ENCODE measurements at places on chromosomes 7 and 10. TPM values are rescaled to one million over a fixed set of nuclear protein-coding genes. Genes with fewer than 3 reads are reported as not detected.
A peak's percentile ranks its signal among the peaks of the same experiment; 100 is the strongest.

GRCh38 chr7:102433219-102434038, at the start of gene ORAI2:
Gene ORAI2 (plus strand): TSS chr7:102433575. CDS start chr7:102438957, 5,382 bp downstream.
- no peaks in the 10 kb centered on the region for H3K27me3 ChIP-seq
- peaks cover 3% of the 10 kb centered on the region for H3K36me3 ChIP-seq
- H3K27ac ChIP-seq: peak within 1 kb of the TSS; percentile 91
- H3K4me1 ChIP-seq: peaks cover 11% of the 10 kb centered on the region
- DNase-seq: peak; percentile 77
- peak within 1 kb of the TSS; percentile 80 for H3K4me3 ChIP-seq

GRCh38 chr10:110872984-110873923, 1.5 kb downstream of the PDCD4 start:
- no peaks in the 10 kb centered on the region for H3K27me3 ChIP-seq

GRCh38 chr10:13891128-13892000, 304.6 kb downstream of the PRPF18 start:
- H3K27me3 ChIP-seq: peaks cover 60% of the 10 kb centered on the region
- H3K36me3 ChIP-seq: no peaks in the 10 kb centered on the region
- H3K27ac ChIP-seq: peak overlapping the region; percentile 87

- H3K4me3 ChIP-seq: no peak overlapping the region
- H3K36me3 ChIP-seq: no peaks in the 10 kb centered on the region
- DNase-seq: no peak
- no peak overlapping the region for H3K27ac ChIP-seq
Measured at GRCh38 chr10:49131507-49132361, 2.1 kb downstream of the FAM170B start.

- H3K27me3 ChIP-seq: no peaks in the 10 kb centered on the region
- peak overlapping the region; percentile 61 for H3K4me3 ChIP-seq
- H3K4me1 ChIP-seq: peaks cover 28% of the 10 kb centered on the region
- peaks cover 51% of the 10 kb centered on the region for H3K36me3 ChIP-seq
- H3K27ac ChIP-seq: peak overlapping the region; percentile 81
Measured at GRCh38 chr10:100359529-100360150, 12.6 kb downstream of the SCD start.

DNA sequence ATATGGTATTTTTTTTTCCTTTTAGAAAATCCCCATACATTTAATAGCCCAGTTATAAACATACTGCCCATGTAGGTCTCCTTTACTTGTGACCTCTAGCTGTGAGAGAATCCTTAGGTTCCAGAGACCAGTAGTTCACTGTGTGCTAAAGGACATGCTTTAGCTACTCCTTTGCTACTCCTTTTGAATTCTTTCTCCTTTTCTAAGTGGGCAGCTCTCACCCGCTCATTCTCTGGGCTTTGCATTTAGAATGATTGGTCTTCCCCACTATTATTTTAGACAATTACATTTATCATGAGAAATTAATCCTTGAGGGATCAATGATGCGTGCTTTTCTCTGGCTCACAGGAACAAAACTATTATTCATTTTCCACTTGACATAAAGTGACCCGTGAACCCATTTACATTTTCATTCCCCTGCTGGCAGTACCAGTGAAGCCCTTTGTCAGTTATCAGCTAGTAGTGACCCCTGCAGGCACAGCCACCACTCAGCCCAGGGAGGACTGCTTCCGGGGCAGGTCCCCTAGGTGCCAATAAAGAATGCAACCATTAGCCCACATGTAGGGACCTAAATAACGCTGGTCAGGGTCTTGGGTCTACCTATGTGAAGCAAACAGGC, 844.3 kb downstream of the CNTNAP2 start:
- H3K4me3 ChIP-seq: no peak overlapping the region
- DNase-seq: no peak
- H3K27me3 ChIP-seq: no peaks in the 10 kb centered on the region
- peaks cover 2% of the 10 kb centered on the region for H3K4me1 ChIP-seq
- H3K27ac ChIP-seq: no peak overlapping the region
- no peaks in the 10 kb centered on the region for H3K36me3 ChIP-seq

GRCh38 chr10:22690158-22690557, 24.2 kb downstream of the PIP4K2A start:
- no peak for DNase-seq
- no peak overlapping the region for H3K27ac ChIP-seq
- peaks cover 2% of the 10 kb centered on the region for H3K4me1 ChIP-seq
- no peak overlapping the region for H3K4me3 ChIP-seq
- H3K36me3 ChIP-seq: peaks cover 11% of the 10 kb centered on the region
- no peaks in the 10 kb centered on the region for H3K27me3 ChIP-seq

- H3K4me3 ChIP-seq: no peak overlapping the region
- H3K27ac ChIP-seq: no peak overlapping the region
- H3K4me1 ChIP-seq: no peaks in the 10 kb centered on the region
- H3K36me3 ChIP-seq: no peaks in the 10 kb centered on the region
Measured at GRCh38 chr7:78326876-78327275, 528.3 kb downstream of the PHTF2 start.

DNA sequence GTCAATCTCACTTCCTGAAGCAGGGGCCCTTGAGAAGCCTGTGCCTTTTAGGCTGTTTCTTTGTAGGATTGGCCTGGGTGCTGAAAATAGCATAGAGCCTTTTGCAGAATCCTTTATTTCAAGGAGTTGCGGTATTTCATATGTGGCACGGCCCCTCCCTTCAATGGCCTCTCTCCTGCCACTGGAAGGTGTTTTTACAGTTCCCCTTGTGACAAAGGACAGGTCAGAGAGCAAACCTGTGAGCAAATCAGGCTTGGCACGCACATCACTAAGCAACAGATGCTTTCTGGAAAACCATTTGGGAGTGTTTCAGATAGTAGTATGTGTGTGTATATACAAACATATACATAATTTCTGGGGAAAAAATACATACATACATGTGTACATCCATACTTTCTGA, 388.6 kb upstream of the C7orf33 start:
- no peak overlapping the region for H3K27ac ChIP-seq
- no peaks in the 10 kb centered on the region for H3K4me1 ChIP-seq
- DNase-seq: no peak
- H3K27me3 ChIP-seq: no peaks in the 10 kb centered on the region
- H3K36me3 ChIP-seq: no peaks in the 10 kb centered on the region

GRCh38 chr7:81932936-81933335, 163.1 kb upstream of the HGF start:
- no peaks in the 10 kb centered on the region for H3K4me1 ChIP-seq
- no peak overlapping the region for H3K4me3 ChIP-seq
- H3K27me3 ChIP-seq: no peaks in the 10 kb centered on the region

DNA sequence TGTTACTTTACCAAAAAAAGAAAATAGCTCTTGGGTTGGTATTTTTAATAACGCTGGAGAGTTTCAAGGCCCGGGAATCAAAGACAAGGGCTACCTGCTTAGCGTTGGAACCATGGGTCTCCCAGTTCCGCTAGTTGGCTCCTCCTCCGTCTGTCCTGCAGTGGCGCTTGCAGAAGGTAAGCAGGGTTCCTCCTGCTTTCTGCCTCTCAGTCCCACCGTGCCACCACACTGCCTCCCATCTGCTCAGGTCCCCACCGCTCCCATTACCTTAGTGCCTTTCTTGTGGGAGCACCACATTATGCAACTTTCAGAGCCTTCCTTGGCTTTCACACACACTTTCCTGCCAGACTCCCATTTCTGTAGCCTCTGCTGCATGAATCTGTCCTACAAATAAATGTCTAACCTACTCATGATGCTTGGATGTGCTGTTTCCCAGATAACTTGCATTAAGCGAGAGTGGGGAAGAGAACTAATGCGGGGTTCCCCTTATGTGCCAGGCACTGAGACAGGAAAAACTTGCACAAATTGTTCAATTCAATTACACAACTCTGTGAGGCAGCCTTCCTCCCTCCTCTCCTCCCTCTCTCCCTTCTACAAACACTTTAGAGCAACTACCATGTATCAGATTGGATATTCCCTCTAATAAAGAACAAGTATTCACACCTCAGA, 124.5 kb downstream of the AOAH start:
- H3K36me3 ChIP-seq: no peaks in the 10 kb centered on the region
- H3K4me1 ChIP-seq: peaks cover 8% of the 10 kb centered on the region
- H3K27me3 ChIP-seq: no peaks in the 10 kb centered on the region
- no peak overlapping the region for H3K4me3 ChIP-seq

DNA sequence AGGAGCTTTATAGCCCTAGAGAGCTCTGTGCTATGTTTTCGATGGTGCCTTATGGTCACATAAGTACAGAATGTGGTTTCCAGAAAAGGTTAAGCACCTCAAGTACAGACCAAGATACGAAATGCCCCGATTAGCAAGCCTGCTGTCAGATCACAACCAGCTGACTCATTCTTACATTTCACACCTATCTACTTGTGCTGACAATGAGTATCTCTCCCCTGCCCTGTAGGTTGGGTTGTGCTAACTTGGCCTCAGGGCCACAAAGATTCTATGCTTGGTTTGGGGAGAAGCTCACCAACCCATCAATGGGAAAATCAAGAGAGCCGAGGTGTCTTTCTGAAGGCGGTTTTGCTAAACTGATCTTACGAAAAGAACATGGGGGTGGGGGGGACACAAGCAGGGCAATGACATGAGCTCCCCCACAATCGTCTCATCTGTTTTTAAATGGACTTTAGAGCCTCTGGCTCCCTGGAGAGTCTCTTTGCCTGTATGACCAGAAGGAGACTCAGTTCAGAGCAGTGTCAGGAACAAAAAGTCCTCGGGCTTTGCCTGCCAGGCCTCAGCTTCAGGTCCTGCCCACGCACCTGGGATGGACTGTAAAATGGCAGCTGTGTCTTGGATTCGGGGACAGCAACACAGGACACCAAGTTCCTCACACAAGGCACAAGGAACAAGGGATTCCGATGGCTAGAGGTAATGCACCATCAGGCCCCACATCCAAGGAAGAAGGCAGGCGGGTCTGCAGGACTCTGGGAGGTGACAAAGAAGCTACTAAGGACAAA, 55.1 kb downstream of the FAM53B start:
- peaks cover 7% of the 10 kb centered on the region for H3K4me1 ChIP-seq
- peaks cover 2% of the 10 kb centered on the region for H3K36me3 ChIP-seq
- no peaks in the 10 kb centered on the region for H3K27me3 ChIP-seq
- DNase-seq: no peak
- H3K27ac ChIP-seq: peak overlapping the region; percentile 45

- no peak overlapping the region for H3K27ac ChIP-seq
Measured at GRCh38 chr10:112711366-112711765, 238.7 kb upstream of the TCF7L2 start.

GRCh38 chr10:12946372-12946771, 55.1 kb downstream of the CCDC3 start:
- H3K36me3 ChIP-seq: no peaks in the 10 kb centered on the region
- no peak for DNase-seq
- H3K27ac ChIP-seq: no peak overlapping the region
- H3K27me3 ChIP-seq: no peaks in the 10 kb centered on the region
- no peaks in the 10 kb centered on the region for H3K4me1 ChIP-seq

GRCh38 chr7:149778696-149779501, 5.5 kb upstream of the ZNF467 start:
- peaks cover 2% of the 10 kb centered on the region for H3K4me1 ChIP-seq
- no peaks in the 10 kb centered on the region for H3K36me3 ChIP-seq
- DNase-seq: no peak
- no peak overlapping the region for H3K27ac ChIP-seq

- H3K27me3 ChIP-seq: no peaks in the 10 kb centered on the region
- peak overlapping the region; percentile 33 for H3K27ac ChIP-seq
- H3K4me3 ChIP-seq: no peak overlapping the region
- H3K4me1 ChIP-seq: peaks cover 31% of the 10 kb centered on the region
Measured at GRCh38 chr7:129370812-129371211, 63.4 kb upstream of the STRIP2 start.

DNA sequence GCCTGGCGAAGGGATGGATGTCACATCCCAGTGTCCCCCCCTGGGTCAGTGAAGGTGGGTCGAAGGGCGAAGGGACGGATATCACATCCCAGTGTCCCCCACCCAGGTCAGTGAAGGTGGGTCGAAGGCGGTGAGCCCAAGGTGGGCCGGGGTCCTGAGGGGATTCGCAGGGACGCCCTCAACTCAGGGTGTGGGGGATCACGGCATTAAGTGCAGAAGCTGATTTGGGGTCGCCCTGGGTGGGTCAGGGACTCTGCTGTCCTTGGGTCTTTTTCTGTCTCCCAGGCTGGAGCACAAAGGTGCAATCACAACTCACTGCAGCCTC, 21.9 kb downstream of the ADAP1 start:
- no peak overlapping the region for H3K27ac ChIP-seq
- no peaks in the 10 kb centered on the region for H3K36me3 ChIP-seq
- no peaks in the 10 kb centered on the region for H3K4me1 ChIP-seq
- no peak overlapping the region for H3K4me3 ChIP-seq
- no peak for DNase-seq

GRCh38 chr7:79489371-79489770, 35.9 kb upstream of the MAGI2 start:
- no peaks in the 10 kb centered on the region for H3K36me3 ChIP-seq
- H3K27ac ChIP-seq: no peak overlapping the region
- no peak overlapping the region for H3K4me3 ChIP-seq
- DNase-seq: no peak
- H3K4me1 ChIP-seq: no peaks in the 10 kb centered on the region

GRCh38 chr10:3749600-3749999, 35.4 kb downstream of the KLF6 start:
- no peak for DNase-seq
- peaks cover 39% of the 10 kb centered on the region for H3K27me3 ChIP-seq
- no peaks in the 10 kb centered on the region for H3K36me3 ChIP-seq
- H3K27ac ChIP-seq: no peak overlapping the region

DNA sequence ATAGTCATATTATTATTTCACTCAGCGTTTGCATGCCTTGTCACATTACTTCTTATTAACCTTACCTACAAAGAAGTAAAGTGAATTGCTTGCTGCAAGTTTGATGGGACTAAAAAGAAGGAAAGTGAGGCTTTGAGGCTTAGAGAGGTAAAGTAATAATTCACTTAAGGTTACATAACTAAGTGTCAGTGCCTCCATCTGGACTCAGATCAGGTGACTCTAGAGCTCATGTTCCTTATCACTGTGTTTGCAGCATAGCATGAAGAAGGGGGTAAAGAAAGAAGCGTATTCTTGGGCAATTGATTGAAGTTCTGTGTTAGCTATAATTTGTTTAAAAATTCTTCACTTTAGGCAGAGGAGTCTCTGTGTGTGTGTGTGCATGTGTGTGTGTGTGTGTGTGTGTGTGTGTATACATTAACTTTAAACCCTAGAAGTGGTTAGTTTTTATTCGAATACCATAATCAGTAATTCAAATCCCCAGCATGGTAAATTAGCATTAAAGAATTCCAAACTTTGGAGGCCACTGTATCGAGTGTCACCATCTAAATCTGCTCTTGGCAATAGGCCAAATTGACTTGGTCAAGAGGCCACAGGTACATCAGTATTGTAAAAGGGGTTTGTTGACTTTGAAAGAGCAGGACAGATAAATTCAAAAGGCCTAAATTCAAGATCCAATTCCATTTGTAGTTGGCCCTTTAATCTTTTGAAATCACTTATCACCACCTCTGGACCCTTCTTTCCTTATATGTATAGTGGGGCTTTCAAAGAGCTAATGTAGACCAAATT, 2.2 kb upstream of the PON3 start:
- no peak overlapping the region for H3K27ac ChIP-seq
- H3K27me3 ChIP-seq: no peaks in the 10 kb centered on the region

GRCh38 chr10:71294091-71294561, 24.9 kb upstream of the SLC29A3 start:
- no peaks in the 10 kb centered on the region for H3K27me3 ChIP-seq
- no peak overlapping the region for H3K4me3 ChIP-seq
- H3K4me1 ChIP-seq: no peaks in the 10 kb centered on the region
- no peak for DNase-seq
- no peaks in the 10 kb centered on the region for H3K36me3 ChIP-seq

SEMA3C gene
- total RNA-seq: 136 TPM

HKDC1 gene
- total RNA-seq: 4.1 TPM

POLR2J3 gene
- total RNA-seq: 28.2 TPM

AKR1D1 gene
- 5.4 TPM for total RNA-seq

MICU1 gene
- total RNA-seq: 63.3 TPM

ELMO1 gene
- 66.1 TPM for total RNA-seq

JCAD gene
- total RNA-seq: 15.8 TPM

GRID2IP gene
- 2.5 TPM for total RNA-seq

TUBB8 gene
- 0.77 TPM for total RNA-seq

CACUL1 gene
- total RNA-seq: 63.0 TPM

SLC16A9 gene
- 13.7 TPM for total RNA-seq

ADAM22 gene
- 15.8 TPM for total RNA-seq

OR2A42 gene
- not detected for total RNA-seq

All from progenitor cell of endocrine pancreas (in vitro differentiated cells).